ENCODE measurements at places on chromosomes 7 and 10.

GRCh38 chr7:150988230-150989226 is 2.3 kb upstream of the NOS3 start:
- peak; percentile 37 for DNase-seq

- DNase-seq: no peak
These were observed 77.9 kb downstream of the CCDC71L start for GRCh38 chr7:106583100-106583499.

DNA sequence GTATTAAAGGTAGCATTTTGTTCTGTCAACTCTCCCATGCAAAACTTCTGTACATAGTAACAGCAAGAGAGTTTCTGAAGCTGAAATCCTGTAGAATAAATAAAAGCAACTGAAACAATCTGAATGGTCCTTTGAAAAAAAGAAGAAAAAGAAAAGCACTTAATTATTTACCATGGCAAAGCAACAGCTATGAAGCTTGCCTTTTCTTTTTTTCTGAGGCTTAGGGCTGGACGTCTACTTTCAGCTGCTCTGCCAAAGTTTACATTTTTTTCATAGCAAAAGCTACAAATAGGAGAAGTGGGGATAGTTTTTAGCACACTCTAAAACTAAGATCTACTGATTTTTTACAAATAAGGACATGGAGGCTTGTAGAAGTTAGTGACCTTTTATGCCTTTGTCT is 31.3 kb upstream of the CD36 start:
- no peak for DNase-seq

GRCh38 chr7:117347480-117347879 is 24.6 kb upstream of the WNT2 start:
- no peak for DNase-seq

DNA sequence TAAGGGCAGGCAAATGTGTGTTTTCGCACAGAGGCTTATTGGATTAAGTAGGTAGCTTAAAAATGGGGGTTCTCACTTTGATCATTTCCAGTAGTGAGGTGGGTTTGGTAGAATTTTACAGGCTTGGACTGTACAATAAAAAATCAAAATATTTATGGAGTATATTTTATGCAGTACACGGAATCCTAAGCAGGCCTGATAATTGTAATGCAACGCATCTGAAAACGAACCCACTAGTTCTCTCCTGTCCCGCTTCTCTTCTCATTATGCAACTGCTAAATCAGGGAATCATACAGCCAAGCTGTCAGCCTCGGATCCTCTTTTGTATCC is 377 bp upstream of the POLR1F start:
- no peak for DNase-seq

DNA sequence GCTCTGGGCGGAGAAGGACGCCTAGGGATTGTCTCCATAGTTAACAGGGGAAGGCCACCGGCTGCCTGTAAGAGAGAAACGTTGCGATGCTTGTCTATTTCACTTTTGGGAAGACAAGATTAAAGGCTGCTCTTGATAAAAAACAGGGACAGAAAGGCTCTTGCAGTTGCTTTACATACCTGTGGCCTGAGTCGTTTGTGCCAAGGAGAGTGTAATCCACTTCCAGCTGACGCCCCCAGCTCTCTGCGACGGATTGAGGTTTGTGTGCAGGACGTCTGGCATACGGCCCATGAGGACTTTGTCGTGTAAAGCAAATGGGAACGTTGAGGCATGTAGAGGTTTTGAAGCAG is 1.1 kb downstream of the MAP3K8 start:
- peak; percentile 32 for DNase-seq

GRCh38 chr10:12484941-12485805 is 135.8 kb downstream of the CAMK1D start:
- no peak for DNase-seq

DNA sequence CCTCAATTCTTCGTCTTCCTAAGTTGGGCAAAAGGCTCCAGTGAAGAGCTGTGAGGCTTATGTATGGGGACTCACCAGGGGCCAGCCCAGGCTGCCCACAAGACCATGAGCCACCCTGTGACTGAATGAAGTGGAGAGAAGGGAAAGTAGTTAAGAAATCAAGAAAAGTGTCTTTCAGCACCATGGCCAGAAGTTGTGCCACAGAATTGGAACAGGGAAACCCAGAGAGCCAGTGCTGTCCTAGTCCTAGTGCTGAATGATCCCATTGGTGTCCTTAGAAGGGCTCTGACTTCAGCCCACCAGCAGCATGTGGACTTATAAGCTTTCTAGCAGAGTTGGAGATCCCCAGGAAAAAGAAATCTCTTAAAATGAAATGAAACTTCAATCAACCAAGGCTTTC is 37.0 kb upstream of the CCSER2 start:
- peak; percentile 52 for DNase-seq

GRCh38 chr10:126839094-126839761 is 66.0 kb upstream of the DOCK1 start:
- DNase-seq: no peak

GRCh38 chr7:136234040-136234439 is 256.9 kb upstream of the MTPN start:
- peak; percentile 6 for DNase-seq

GRCh38 chr7:12493407-12493806 is 77.1 kb upstream of the SCIN start:
- DNase-seq: no peak

- DNase-seq: no peak
These were observed 135.3 kb upstream of the CCDC6 start for GRCh38 chr10:60041489-60042133.

All from urothelium cell line (cell line).